ENCODE measurements at places on chromosomes 13 and 19. TPM values are rescaled to one million over a fixed set of nuclear protein-coding genes. Genes with fewer than 3 reads are reported as not detected.

Gene TOMM40
- 40.8 TPM for total RNA-seq

Gene P2RY11
- 15.6 TPM for total RNA-seq

Gene TMEM190
- 16.2 TPM for total RNA-seq

- no peak overlapping the region for H3K27ac ChIP-seq
- H3K4me3 ChIP-seq, result no peak overlapping the region
- H3K4me1 ChIP-seq, result peaks cover 39% of the 10 kb centered on the region
- DNase-seq, result no peak
Measured at GRCh38 chr13:23628765-23629565, 58.8 kb downstream of the TNFRSF19 start.

DNA sequence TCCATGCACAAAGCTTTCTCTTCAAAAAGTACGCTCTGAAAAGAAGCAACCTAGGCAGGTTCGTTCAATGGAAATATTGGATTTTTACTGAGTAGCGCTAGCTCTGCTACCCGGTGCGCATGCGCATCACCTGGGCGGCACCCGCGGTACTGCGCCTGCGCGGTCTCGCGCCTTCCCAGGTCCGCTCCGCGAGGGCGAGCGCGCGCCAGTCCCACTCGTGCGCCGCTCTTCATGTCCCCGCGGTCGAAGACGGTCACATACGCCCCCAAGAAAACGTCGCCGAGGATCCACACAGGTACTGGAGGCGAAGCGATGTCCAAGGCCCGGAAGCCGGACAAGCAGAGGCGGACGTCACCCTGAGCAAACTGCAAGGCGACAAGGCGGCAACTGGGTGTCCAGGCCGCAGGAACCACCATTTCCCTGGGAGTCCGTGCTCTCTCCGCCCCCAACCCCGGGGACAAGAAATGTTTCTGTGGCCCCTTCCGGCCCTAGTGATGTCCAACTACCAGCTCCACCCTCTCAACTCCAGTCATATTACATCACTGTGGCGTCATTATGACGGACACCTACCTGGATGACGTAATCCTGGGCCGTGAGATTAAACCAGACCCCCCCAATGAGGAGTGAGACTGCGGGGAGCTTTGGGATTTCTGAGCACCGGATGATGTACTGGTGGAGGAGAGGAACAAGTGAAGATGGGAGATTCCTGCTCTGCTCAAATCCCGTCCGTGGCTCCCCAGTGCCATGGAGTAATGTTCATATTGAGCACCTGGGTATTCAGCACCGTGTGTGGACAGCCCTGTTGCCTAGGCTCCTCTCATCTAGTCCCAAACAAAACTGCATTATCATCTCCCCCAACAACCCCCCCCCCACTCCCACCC is 4.8 kb upstream of the KCNC3 start:
- peaks cover 29% of the 10 kb centered on the region for H3K4me1 ChIP-seq
- H3K27ac ChIP-seq, result peak overlapping the region; percentile 82
- peak; percentile 86 for DNase-seq

Gene CEBPG
- 29.6 TPM for total RNA-seq

Gene S1PR2
- 15.4 TPM for total RNA-seq

- DNase-seq, result no peak
- no peaks in the 10 kb centered on the region for H3K36me3 ChIP-seq
- no peaks in the 10 kb centered on the region for H3K4me1 ChIP-seq
- peaks cover 13% of the 10 kb centered on the region for H3K27me3 ChIP-seq
Measured at GRCh38 chr19:29836409-29836825, 24.6 kb downstream of the CCNE1 start.

GRCh38 chr19:18221815-18222725 is 4.2 kb downstream of the PDE4C start:
- no peak overlapping the region for H3K4me3 ChIP-seq
- DNase-seq, result no peak
- H3K27ac ChIP-seq, result no peak overlapping the region
- peaks cover 25% of the 10 kb centered on the region for H3K4me1 ChIP-seq

DNA sequence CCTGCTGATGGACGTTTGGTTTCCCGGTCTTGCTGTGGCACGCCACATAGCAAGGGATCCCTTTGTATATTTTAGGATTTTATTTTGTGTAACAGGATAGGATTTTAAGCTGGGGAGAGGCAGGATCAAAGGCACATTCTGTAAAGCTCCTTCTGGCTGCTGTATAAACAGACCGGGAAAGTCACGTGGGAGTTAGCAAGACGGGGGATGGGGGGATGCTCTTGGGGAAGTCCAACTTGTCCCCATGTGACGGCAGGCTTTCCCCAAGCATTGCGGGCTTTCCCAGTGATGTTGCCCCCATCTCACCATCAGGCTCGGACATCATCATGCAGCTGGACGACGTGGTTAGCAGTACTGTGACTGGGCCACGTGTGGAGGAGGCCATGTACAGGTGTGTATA is 5.8 kb downstream of the QTRT1 start:
- peaks cover 16% of the 10 kb centered on the region for H3K36me3 ChIP-seq
- no peak overlapping the region for H3K27ac ChIP-seq

Gene TLE2
- total RNA-seq, result 42.7 TPM

DNA sequence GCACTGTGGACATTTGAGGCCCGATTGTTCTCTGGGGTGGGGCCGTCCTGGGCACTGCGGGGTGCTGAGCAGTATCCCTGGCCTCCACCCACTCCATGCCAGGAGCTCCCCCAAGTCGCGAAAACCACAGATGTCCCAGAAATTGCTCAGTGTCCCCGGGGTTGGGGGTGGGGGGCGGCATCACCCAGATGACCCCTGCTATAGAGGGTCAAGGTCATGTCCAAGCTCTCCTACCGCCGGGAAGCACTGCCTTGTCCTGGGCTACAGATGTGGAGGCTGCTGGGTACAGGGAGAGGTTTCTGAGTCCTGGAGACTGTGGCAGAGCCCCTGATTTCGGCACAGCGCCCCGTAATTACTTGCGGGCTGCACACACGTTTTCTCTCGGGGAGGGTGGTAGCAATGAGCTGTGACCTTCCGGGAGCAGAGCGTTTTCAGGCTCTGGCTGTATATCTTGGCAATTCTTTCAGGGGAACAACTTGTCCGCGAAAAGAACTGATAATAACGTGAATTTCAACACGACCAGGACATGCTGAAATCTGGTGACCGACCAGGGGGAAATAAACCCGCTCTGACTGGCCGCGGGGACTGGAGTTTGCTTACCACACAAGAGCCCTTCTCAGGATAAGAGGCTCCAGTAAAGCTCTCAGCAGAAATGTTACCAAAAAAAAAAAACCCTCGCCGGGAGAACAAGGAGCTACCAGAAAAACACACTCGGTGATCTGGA is 68.1 kb downstream of the GNG7 start:
- DNase-seq, result peak; percentile 89
- H3K36me3 ChIP-seq, result no peaks in the 10 kb centered on the region
- H3K4me3 ChIP-seq, result peak overlapping the region; percentile 48
- peak overlapping the region; percentile 91 for H3K27ac ChIP-seq
- no peaks in the 10 kb centered on the region for H3K27me3 ChIP-seq

Gene CYP4F22
- 0.24 TPM for total RNA-seq

DNA sequence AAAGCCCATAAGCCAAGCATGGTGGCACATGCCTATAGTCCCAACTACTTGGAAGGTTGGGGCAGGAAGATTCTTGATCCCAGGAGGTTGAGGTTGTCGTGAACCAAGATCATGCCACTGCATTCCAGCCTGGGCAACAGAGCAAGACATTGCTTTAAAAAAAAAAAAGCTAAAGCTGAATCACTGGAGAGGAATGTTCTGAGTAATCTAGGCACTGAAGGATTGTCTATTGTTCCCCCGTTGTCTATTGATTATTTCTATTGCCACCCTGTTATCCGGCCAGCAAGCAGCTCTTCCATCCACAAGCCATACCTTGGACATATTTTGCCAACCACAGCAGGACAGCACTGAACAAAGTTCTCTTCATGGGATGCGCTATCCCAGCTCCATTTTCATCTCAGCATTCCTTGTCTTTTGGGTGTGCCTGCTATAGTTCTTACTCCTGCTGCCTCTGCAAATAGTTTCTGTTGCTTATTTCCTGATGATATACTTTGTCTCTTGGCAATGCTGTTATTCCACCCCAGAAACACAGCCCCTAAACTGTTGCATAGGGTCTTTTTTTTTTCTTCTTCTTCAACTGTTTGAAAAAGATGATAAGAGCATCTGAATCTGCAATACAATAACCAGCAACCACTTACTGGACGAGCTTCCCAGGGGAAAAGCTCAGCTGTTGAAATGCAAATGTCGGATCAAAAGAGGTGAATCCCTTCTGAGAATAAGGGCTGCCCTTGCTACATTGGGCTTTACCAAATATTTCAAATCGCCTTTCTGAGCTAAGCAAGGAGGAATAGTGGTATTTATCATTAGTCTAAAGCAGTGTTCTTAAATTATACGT is 22.2 kb upstream of the SIAH3 start:
- no peaks in the 10 kb centered on the region for H3K27me3 ChIP-seq
- no peak for DNase-seq
- H3K4me1 ChIP-seq, result no peaks in the 10 kb centered on the region
- H3K4me3 ChIP-seq, result no peak overlapping the region
- H3K36me3 ChIP-seq, result no peaks in the 10 kb centered on the region

DNA sequence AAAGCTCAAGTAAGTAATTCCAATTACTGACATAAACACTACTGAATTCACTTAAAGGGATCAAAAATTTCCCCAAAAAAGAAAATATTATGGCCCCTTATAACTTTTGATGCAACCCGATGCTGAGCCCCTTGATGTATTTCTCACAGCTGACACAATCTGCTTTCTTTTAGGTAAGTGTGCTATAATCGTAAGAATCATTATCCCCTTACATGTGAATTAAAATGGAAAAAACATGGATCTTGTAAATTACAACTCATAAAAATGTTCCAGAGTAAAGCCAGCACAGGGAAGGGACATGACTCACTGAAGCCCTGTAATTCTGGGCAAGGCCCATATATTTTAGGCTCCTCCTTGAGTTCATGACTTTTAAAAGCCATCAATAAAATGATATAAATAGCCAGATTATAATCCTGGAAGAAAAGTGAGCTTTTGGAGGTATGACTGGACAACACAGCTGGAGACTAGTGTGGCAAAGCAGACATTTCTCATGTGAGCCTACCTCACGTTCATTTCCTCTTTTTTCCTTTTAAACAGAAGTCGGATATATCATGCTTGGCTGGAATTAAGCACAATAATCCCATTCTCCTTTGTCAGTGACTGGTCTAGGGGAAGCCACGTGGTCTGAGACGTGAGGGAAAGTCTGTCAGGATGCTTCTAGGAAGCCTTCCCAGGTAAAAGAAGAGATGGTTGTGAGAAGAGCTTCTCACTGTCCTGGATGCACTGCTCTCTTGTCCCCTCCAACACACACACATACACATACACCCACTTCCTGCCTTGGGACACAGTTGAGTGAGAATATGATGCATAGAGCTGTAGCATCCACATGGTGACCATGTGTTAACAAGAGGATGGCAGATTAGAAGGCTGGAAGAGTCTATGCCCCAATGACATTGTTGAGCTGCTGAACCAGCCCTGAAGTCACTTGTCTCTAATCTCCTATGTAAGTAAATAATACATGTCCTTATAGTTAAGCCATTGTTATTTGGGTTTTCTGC is 165.4 kb downstream of the RGCC start:
- H3K4me3 ChIP-seq, result no peak overlapping the region
- peaks cover 13% of the 10 kb centered on the region for H3K4me1 ChIP-seq
- H3K27me3 ChIP-seq, result no peaks in the 10 kb centered on the region
- no peaks in the 10 kb centered on the region for H3K36me3 ChIP-seq

Gene TTC9B
- total RNA-seq, result not detected

DNA sequence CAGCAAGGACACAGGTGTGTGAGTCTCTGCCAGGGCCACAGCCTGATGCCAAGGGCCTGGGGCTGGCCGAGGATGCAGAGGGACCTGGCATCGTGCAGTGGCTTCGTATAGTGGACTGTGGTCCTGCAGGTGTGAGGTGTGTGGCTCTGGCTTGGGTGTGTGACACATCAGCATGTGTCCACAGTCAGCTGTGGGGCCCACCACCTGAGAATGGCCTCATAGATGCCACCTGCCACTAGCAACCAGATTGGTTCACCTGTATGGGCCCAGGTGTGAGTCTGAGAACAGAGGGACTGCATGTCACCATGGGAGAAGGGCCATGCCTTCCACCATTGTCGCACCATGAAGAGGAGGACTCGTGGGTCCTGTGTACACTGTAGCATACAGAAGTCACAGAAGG is 2.4 kb downstream of the PPP1R14A start:
- DNase-seq, result no peak
- peaks cover 28% of the 10 kb centered on the region for H3K4me1 ChIP-seq
- H3K27ac ChIP-seq, result peak overlapping the region; percentile 77

Gene ADAMTS10
- total RNA-seq, result 22.4 TPM

DNA sequence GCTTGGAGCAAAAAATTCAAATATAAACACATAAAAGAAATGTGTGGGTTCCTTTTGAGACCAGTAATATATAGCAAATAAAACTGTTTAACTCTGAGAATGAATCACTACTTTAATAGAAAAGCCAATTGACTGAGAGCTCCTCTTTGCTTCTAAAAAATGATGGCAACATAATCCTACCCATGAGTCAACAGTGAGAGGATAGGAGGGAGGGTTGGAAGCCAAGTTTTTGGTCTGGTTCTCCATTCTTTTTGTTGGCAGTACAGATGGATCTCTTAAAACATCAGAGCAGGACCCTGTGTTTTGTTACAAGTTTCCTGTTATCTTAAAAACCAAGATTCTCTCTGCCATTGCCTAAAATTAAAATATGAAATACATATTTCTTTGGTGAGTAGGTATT is 50.0 kb upstream of the POSTN start:
- H3K27me3 ChIP-seq, result no peaks in the 10 kb centered on the region
- no peaks in the 10 kb centered on the region for H3K36me3 ChIP-seq
- H3K4me1 ChIP-seq, result no peaks in the 10 kb centered on the region
- no peak overlapping the region for H3K4me3 ChIP-seq
- DNase-seq, result no peak

GRCh38 chr13:113786262-113786841 is 27.3 kb downstream of the TMEM255B start:
- H3K36me3 ChIP-seq, result no peaks in the 10 kb centered on the region
- no peak for DNase-seq
- no peaks in the 10 kb centered on the region for H3K27me3 ChIP-seq
- H3K27ac ChIP-seq, result no peak overlapping the region
- H3K4me1 ChIP-seq, result no peaks in the 10 kb centered on the region
- H3K4me3 ChIP-seq, result no peak overlapping the region

DNA sequence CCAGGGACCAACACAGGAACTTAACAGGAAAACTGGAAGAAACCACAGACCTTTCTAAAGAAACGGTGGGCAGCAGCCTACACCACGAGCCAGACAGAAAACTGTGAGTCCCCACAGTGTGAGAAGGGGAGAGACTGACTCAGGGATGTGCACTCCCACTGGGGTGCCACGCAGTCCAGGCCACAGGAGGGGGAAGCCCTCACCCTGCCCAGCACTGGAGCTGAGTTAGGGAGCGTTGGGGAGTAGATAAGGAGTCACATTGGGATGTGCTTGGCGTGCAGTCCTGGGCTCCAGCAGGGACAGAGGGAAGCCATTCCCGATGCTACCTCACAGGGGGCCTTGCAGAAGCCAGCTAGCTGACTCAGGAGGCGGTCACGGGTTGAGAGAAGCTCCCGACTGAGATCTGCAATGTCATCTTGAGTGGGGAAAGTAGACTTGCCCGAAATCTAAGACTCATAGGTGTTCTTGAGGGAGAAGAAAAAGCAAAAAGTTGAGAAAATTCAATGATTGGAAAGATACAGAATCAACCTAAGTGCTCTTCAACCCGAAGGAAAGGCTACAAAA is 17.3 kb downstream of the SIGLEC8 start:
- no peak for DNase-seq
- peaks cover 44% of the 10 kb centered on the region for H3K27me3 ChIP-seq
- H3K36me3 ChIP-seq, result no peaks in the 10 kb centered on the region
- peaks cover 4% of the 10 kb centered on the region for H3K4me1 ChIP-seq

- H3K4me1 ChIP-seq, result no peaks in the 10 kb centered on the region
- no peak overlapping the region for H3K4me3 ChIP-seq
- H3K36me3 ChIP-seq, result no peaks in the 10 kb centered on the region
- H3K27ac ChIP-seq, result no peak overlapping the region
Measured at GRCh38 chr13:24854311-24854710, 90.3 kb downstream of the RNF17 start.

Gene ZNF175
- 17.1 TPM for total RNA-seq
